ENCODE measurements at places on chromosomes 2 and 18. TPM values are rescaled to one million over a fixed set of nuclear protein-coding genes. Genes with fewer than 3 reads are reported as not detected.

Gene TRAPPC8
- 46.4 TPM for total RNA-seq

Gene MRPS9
- total RNA-seq = 28.8 TPM

Gene GREB1L
- not detected for total RNA-seq

Gene RIT2
- total RNA-seq = not detected

Gene OLA1
- total RNA-seq = 148 TPM

Gene WDFY1
- 22.2 TPM for total RNA-seq

Gene TYMS
- 273 TPM for total RNA-seq

Gene ST6GAL2
- not detected for total RNA-seq

Gene BMP10
- total RNA-seq = not detected

Gene GCKR
- total RNA-seq = not detected

Gene ZNF804A
- not detected for total RNA-seq

Gene FEV
- not detected for total RNA-seq

GRCh38 chr2:167411367-167411766 lies 523.1 kb downstream of the XIRP2 start:
- DNase-seq = no peak

DNA sequence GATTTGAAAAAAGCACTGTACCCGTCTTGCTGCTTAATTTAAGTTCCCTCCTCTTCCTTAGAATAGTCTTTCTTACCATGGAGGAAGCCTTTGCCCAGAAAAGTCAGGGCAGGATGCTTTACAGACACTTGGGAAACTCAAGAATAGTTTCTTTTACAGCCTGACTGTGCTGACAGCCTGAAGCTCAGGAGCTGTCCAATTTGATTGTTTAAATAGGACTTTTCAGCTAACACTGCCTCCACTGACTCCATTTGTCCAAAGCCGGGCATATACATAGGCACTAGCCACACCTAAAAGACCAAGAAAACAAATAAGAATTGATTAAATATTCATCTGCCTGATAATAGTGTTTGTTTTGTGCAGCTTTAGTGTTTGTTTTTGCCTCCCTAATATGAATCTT lies 110.9 kb upstream of the L3MBTL4 start:
- no peak for DNase-seq

GRCh38 chr2:117963446-117963845 lies 50.4 kb downstream of the CCDC93 start:
- no peak for DNase-seq

- no peak for DNase-seq
These were observed 74.1 kb downstream of the PSMG2 start for GRCh38 chr18:12776821-12777471.

DNA sequence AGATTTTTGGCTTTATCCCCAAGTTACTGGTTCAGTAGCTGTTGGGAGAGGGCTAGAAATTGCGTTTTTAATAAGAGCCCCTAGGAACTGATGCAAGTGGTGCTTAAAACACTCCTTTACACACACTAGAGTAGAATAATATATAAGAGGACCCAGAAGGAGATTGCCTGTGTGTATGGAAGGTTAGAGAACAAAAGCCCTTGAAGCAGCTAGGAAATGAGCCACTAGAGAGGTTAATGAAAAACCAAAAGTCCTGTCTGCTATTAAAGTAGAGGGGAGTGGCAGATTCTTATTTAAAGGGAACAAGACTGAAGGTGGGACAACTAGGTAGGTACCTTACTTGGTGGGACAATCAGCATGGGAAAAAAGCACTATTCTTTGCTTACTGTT lies 14.4 kb upstream of the SLC39A10 start:
- DNase-seq = no peak

DNA sequence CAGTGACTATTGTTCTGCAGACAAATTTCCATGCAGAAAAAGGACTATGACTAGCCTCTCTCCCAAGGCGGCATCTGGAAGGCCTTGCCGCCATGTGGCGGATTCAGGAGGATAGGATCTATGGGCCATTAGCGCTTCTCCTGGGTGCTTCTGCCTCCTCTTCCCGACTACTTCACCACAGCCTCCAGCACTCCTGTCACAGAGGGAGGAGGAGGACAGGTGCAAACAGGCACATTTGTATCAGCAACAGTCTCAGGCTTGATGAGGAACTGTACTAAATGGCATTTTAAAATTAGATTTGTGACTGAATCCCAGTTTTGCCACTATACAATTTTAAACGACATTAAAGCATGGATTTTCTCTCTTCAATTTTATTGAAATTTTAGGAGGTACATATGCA lies 114.9 kb downstream of the NOL10 start:
- no peak for DNase-seq

DNA sequence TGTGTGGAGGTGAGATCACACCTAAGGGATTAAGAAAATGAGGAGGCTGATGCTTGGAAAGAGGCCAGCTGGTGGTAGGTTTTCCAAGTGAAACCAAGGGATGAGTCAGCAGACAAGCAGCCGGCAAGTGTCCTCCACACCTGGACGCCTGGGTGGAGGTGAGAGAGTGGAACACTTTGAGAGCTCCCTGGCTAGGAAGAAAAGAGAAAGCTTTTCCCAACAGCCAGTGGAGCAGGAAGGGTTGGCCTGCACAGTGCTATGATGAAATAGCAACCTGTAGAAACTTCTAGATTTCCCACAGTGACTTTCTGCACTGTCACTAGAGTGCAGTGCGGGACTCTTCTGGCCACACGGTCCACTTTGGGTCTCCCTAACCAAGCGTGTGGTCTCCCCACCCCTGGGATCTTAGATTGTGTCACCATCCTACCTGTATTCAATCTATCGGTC lies 19.6 kb upstream of the IL37 start:
- DNase-seq = no peak

DNA sequence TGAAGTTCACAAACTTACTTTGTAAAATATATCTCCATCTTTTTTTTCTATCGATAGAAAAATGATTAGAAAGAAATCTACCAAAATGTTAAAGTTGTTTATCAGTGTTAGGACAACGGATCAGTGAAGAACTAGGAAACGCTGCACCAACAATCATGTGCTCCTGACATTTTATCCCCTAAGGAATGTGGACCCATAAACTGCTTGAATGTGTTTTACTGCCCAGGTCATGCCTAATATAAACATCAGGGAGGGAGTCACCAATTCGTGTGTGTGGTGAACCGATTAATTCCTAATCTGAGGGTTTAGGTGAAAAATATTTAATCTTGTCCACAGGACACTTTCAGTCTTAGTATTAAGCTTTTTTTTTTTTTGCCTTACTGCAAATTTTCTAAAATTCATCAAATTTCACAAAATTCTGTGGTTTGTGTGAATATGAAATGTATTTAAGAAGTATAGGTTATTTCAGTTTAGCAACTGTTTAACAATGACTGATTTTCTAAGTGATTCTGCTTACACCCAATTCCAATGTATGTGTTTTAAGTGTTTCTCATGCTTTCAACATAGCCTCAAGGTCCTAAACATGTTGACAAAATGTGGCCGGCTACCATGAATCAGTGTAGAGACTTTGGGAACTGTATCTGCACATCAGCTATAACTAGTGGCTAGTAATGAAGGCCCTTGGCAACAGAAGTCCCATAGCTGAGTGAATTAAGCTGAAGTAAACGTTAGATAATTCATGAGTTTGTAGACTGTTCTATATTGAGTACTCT lies 11.1 kb upstream of the KIDINS220 start:
- DNase-seq = no peak

DNA sequence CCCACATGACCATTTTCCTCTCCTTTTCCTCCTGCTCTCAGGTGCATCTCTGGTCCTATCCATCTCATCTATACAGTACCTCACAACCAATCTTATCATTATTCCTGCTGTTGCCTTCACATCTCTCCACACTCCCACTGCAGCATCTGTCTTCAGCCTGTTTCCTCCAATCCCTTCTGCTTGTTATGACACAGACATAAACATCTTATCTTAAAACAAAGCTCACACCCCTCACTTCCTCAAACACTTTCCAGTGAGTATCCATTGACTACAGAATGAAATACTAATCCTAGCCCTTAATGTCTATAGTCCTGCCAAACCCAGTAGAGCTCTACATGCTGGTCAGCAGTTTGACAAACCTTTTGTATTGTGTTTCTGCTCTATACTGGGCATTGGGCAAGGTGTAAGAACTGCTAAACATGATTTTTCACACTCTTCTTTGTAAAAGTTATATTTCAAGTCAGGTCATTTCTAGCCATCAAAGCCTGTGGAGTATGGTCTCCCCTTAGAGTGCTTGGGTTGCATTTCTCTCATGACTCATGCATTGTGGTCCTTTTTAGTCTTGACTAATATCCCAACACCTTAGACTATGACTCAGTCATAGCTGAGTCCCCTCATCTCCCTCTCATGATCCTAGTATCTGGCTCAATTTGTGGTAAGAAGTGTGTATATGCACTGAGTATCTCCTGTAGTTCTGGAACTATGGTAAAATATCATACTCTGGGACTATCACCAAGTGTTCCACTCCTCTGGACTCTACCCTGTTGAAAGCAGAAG lies 187.0 kb downstream of the CYRIA start:
- DNase-seq = no peak

DNA sequence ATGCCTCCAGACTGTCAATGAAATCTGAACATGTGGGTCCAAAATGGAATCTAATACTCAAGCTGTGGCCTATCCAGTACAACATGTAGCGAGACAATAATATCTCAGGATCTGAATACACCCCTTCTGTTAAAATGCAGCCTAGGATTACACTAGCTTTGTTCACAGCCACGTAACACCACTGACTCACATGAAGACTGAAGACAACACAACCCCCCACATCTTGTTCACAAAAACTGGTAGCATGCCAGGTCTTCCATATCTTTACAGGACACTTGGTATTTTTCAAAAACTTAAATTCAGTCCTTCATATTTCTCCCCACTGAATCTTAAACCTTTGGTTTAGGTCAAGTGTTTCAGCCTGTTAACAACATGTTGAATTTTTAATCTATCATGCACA lies 84.2 kb downstream of the SLC8A1 start:
- no peak for DNase-seq

DNA sequence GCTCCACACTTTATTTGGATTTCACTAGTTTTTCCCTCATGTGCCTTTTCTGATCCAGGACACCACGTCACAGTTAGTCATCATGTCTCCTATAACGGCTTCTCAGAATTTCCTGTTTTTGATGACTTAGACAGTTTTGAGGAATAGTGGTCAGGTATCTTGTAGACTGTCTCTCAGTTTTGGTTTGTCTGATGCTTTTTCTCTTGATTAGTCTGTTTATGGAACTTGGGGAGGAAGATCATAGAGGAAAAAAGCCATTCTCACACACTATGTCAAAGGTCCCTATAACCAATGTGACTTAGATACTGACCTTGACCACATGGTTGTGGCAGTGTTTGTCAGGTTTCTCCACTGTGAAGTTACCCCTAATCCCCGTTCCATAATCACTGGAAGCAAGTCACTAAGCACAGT lies 89.0 kb downstream of the RAPH1 start:
- DNase-seq = no peak

- no peak for DNase-seq
These were observed 26.8 kb downstream of the DGKD start for GRCh38 chr2:233380995-233381637.

DNA sequence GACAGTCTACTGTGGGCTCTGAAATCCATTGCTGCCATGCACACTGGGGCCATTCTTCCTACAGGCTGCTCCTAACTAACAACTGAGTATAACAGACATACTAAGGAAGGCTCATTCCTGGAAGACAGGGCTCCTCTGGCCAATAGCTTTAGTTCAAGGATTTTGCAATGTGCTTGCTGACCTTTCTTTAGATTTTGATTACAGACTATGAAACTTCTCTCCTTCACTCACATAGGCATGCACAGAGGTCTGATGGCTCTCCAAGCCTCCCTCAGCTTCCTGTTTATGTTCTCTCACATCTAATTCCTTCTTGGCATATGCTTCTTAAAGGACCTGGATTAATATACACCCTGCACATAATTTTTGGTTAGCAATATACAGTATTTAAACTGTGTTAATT lies 34.4 kb upstream of the ROCK1 start:
- DNase-seq = no peak

DNA sequence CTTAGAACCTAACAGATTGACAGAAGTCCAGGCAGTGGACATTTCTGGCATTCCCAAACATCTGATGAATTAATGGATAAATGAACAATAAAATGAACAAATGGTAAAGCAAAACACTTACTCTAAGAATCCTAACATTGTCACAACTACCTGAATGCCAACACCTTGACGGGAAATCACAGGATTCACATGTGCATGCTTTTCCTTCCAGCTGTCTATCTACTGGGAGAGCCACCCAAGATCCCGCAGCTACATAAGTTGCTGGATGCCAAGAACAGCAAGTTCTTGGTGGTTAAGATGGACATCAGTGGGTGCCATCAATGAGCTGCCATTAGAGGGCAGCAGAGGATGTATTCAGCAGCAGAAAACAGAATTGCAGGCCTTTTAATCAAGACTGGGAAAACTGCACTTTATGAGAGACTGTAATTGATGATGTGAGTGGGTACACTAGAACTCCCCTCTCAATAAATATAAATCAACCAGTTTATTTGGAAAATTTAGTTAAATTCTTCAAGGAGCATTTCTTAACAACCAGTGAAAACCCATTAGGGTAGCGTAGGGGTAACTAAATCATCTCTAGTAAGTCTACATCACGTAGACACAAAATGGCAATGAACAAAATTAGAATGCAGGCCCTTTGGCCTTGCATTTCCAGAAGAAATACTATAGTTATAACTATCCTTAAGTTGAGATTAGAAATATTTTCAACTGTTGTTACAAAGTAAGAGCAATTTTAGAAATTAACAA lies 45.6 kb downstream of the SESTD1 start:
- peak; percentile 11 for DNase-seq

- no peak for DNase-seq
These were observed 6.0 kb downstream of the COMMD1 start for GRCh38 chr2:61911510-61911909.

DNA sequence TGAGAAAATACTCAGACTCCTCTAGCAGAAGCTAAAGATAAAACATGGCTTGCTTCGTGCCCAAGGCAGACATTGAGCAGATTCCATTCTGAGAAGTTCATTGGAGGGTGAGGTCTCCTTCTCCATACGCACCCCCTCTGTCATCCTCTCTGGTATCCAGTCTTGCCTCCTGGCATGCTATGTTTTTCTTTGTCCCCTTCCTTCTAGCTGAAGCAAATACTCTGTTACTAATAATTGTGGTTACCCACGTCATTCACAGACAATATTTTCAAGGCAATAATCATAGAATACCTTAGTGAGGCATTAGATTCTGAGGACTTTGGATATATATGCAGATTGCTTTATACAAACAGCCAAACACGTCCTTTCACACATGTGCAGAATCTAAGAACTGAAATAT lies 66.2 kb upstream of the KLF7 start:
- no peak for DNase-seq

DNA sequence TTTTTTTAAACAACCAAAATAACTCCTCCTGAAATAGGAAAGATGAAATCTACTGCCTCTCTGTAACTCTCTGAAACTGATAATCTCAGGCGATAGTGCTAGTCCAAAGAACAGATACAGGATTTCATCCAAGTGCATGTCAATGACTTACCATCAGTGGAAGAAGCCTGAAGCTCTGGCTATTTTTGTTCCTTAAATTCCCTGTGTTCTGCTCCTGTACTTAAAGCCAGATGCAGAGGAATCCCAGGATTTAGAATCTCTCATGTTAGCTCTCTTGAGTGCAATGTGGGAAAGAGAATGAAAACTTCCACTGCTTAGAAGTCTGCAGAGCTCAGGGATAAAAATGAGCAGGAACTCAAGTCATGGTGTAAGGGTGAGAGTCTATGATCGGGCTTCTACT lies 291.9 kb downstream of the TCF4 start:
- DNase-seq = no peak

- no peak for DNase-seq
These were observed 755 bp downstream of the NEUROD1 start for GRCh38 chr2:181679544-181679979.

Data from activated T-helper 2 cell treated with anti-CD3 and anti-CD28 coated beads, Interferon-gamma antibody, Interleukin-2, Interleukin-4, amounts not matched to agents 10 μg/mL and 5 μg/mL and 100 μg/mL, durations not matched to agents 14 hours and 24 hours and 36 hours (primary cell).